LHCN-M2 (cell line): ENCODE measurements at places on chromosomes 1 and 21.

GRCh38 chr1:118660769-118661168, 327.4 kb downstream of the TBX15 start:
- DNase-seq = no peak

DNA sequence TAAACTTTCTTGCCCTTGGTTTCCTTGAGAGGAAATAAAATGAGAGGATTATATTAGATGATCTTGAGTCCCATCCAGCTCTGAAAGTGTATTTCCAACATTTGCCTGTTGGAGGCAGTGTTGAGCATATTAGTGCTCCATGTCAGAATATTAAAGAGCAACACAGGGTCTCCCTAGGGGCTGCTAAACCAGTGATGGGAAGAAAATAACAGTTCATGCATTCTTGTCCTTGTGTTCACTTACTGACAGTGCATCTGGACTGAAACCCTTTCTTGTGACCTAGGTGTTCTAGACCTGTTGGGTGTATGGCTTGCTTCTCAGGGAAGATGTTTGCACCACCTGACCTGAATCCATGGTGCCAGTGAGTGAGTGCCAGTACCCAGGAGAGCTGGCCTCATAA, 124.7 kb upstream of the KIAA0040 start:
- no peak for DNase-seq

GRCh38 chr1:47411436-47411835, 4.6 kb upstream of the FOXE3 start:
- no peak for DNase-seq

GRCh38 chr1:28256197-28256827, 3.0 kb upstream of the SESN2 start:
- no peak for DNase-seq

GRCh38 chr21:37546949-37547614, 180.5 kb downstream of the DYRK1A start:
- DNase-seq = no peak
